Substantia nigra (tissue), 51 donors: ENCODE measurements at places on chromosomes 11 and 22.

DNA sequence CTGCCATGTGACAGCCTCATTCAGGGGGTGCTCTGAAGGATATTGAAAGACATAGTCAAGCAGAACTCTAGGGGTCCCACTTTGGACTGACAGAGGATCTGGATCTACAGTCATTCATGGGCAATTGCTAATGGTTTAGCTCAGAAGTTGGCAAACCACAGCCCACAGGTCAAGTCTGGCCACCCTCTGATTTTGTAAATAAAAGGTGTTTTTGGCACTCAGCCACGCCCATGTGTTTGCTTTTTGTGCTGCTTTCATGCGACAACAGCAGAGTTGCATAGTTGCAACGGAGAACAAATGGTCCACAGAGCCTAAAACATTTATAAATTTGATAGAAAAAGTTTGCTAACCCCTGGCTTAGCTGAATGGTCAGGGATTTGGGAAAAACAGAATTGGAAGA lies 41.7 kb downstream of the RPS6KA4 start:
- DNase-seq, result no peak

DNA sequence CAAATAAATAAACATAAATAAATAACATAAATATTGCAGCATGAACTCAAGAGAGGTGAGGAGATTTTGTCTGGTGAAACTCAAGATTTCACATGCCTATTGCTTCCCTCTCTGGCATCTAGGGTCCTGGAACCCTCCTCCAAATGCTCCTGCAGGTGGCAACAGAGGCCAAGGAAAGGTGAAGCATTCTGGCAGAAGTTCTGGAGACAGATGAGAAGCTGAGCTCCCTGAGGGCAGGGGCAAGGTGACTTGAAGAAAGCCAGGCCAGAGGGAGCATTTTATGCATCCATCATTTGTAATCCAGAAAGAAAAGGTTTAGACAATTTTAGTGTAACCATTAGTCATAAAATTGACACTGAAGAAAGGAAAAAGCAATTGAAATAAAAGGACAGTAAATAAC lies 64.9 kb downstream of the ENDOD1 start:
- no peak for DNase-seq

GRCh38 chr22:46078241-46079092 lies 71.9 kb upstream of the PPARA start:
- no peak for DNase-seq

DNA sequence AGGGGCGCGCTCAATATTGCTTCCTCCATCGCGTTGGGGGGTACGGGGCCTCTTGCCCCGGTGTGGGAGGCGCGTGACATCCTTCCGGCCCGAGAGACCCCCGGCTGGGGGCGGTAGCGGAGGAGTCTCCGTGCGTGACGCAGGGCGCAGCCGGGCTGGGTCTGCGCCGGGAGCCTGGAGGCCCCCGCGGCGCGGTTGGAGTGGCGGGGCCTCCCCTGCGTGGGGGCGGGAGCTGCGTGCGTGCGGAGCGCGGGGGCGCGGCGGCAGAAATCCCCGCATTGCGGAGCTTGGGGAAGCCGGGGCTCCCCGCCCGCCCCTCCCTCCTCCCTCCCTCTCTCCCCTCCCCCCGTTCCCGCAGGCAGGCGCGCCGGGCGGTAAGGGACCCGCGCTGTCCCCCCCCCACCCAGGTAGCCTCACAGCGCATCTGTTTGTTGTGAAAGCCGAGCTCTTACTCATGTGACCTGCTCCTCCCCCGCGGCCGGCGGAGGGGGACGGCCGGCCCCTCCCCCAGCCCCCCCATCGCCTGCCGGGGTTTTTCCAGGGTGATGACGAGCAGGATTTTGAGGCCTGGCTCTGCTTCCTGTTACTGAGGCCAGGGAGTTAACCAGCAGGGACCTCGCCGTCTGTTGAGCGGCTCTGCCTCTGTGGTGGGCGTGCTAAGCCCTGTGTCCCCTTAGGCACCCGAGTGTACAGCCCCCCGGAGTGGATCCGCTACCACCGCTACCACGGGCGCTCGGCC lies 1.6 kb downstream of the PIM3 start:
- DNase-seq, result peak; percentile 84

DNA sequence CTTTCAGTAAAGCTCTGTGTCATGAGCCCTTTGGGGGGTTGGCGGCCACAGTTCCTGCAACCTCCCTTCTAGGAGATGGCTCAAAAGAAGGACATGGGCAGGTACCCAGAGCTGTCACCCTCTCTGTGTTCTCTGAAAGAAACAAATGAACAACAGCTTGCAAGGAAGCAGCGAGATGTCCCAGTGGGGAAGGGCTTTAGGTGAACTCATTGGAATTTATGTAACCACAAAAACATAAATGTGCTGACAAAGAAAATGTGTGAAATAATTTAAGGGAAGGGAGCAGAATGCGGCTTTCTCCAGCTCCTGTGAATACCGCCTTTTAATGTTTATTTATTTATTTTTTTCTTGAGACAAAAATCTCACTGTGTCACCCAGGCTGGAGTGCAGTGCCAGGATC lies 3.3 kb downstream of the PARVG start:
- DNase-seq, result no peak

- DNase-seq, result no peak
Observed at GRCh38 chr11:55658031-55658573, 3.9 kb upstream of the OR4C6 start.

DNA sequence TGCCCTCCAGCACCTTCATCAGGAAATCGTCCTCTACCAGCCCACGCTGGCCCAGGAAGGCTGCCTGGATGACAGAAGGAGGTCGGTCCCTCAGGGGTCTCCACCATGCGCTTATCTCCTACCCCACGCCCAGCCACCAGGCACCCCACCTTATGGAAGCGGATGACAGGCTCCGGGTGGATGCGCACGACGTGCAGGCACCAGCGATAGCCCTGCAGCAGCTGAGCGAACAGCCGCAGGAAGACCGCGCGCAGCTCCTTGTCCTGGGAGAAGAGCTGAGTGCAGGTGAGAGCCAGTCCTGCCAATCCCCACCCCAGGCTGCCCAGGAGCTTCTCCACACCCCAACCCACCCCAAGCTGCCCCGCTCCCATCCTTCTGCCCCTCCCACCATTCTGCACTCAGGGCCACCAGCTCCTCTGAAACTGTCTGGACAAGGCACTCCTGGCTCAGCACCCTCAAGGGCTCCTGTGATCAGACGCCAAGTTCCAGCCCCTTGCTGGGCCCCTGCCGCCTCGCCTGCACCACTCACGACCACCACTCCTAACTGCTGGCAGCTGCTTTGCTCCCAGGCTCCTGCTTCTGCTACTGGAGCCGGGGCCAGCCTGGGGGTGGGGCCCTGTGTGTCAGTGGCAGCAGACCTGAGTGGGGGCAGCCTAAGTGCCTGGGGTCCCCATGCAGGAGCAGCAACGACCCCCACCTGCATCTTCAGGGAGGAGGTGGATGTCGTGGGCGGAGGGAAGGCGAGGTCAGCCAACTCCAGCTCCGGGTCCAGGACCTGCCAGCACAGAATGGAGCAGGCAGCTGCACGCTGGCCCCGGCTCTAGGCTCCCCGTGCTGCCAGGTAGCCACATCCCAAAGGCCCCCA lies 9.5 kb downstream of the SBF1 start:
- DNase-seq, result no peak

- DNase-seq, result no peak
Observed at GRCh38 chr11:2772544-2773031, 72.8 kb upstream of the KCNQ1OT1 start.

- peak; percentile 23 for DNase-seq
Observed at GRCh38 chr11:64745521-64746328, 1.8 kb upstream of the RASGRP2 start.

DNA sequence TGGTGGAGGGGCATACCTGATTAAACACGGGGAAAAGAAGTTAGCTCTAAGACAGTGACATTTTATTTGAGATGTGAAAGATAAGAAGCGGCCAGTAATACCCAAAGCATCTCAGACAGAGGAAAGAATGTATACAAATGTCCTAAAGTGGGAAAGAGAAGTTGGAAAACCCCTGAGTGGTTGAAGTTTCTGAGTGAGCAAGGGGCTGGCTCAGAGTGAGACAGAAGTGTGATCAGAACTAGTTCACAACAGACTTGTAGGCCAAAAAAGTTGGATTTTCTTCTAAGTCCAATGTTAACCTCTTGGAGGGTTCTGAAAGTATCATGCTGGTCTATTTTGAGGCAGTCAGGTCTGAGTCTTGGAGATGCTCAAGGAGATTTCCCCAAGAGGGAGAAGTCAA lies 608.7 kb downstream of the SOX6 start:
- DNase-seq, result no peak

DNA sequence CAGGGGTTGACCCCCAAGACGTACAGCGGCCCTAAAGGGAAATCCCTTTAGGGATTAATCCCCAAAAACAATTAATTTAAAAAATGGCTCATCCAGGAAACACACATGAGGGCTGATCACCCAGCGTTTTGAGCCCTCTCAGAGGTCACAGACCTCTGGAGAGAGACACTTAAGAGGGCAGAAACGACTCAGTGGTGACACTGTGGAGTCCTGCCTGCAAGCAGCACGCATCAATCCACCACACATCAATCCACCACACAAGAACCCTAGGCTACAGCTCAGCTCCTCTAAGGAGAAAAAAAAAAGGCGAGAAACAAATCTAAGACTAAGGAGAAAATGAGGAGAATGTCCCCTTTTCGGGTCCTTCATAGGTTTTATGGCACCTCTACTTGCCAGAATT lies 12.5 kb upstream of the SELENOH start:
- DNase-seq, result no peak

GRCh38 chr11:3669742-3670183 lies 1.4 kb downstream of the CHRNA10 start:
- DNase-seq, result no peak

- no peak for DNase-seq
Observed at GRCh38 chr11:92855607-92856405, 113.6 kb upstream of the MTNR1B start.

- no peak for DNase-seq
Observed at GRCh38 chr11:133949129-133949528, 7.6 kb downstream of the IGSF9B start.

DNA sequence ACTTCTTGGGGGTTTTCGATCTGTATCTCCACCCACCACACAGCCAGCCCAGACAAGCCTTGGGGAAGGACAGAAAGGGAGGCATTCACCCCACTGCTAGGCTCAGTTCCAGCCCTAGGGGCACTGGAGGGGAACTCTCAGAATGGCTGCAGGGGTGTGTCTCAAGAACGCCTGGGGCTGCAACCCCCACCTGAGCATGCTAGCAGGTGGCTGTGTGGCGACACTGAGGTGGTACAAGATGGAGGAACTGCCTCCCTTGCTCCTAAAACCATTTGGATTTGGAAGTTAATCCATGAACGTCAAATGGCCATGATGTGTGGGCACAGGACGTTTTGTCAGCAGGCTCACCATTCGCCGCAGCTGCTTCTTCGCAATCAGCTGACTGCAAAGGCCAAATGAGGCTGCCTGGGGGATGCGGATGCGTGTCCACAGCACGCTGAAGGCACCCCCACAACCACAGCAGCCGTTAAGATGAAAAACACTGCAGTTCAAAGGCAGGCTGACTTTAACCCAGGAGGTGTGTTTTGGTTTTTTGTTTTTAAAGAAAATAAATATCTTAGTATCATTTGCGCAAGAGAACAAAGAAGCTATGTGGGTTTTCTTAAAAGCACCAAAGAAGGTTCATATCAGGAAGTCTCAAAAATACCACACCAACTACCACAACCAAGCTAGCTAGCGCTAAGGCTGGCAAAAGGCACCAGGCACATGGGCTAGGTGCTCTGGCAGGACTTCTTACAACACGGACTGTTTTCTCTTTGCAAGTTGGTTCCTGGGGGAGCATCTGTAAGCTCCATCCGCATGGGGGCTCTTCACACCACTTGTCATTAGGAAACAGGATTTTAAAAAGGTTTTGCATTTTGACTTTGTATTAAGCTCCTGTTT lies 22.2 kb upstream of the NAP1L4 start:
- DNase-seq, result no peak

DNA sequence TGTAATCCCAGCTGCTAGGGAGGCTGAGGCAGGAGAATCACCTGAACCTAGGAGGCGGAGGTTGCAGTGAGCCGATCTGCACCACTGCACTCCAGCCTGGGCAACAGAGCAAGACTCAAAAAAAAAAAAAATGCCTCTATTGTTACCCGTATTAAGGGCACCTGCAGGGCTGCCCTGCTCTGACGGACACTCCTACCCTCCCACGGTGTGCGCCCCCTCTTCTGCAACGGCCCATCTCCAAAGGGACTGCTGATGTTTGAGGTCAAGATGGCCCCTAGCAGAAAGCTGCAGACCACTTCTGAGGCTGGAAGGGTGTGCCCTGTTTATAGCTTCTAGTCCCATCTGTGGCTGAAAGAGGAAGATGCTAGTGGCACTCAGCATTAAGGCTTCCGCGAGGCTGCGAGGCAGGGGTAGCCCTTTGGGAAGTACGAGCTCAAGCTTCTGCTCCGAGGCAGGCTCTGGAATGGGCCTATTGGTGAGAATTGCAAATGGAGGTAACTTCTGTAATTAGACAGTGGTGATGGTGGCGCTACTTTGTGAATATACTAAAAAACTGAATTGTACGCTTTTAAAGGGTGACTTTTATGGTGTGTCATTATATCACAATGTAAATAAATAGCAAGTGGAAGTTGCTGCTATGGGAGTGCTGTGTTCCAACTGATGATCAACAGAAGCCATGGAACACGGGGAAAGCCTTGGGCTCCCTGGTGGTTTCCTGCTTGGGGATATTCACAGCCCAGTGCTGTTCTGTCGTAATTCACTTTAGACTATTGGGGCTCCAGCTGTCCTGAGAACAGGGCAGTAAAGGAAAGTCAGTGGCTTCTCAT lies 24.3 kb downstream of the ARFGAP2 start:
- DNase-seq, result no peak

DNA sequence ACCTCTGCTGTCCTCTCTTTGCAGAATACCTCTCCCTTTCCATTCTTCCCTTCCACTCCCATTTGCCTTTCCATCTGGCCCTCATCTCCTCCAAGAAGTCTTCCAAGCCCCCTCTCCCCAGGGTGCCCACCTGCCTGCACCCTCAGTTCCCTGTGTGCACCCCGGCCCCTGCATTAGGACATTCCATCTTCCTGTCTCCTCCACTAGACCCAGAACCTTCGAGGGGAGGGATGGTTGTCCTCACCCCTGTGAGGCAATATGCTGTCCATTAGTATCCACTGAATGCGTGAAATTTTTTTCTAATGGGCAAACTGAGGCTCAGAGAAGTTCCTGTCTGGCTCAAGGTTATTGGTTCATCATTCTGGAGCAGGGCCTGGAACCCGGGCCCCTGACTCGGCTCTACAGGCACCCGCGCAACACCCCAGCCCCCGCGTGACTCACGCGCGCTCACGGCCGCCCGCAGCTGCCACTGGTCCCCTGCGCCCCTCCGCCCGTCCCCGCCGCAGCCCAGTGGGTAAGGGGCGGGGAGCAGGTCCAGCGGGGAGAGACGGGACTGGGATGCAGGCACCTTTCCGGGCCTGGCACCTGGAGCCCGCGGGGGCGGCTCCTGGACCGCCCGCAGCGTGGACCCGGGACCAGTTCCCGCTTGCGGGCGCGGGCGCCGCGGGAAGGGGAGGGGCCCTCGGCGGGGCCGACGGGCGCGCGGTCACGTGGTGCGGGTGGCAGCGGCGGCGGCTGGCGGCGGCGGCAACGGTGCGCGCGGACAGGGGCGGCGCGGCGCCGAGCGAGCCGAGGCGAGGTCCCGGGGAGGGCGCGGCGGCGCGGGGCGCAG lies 7.0 kb downstream of the SEPTIN3 start:
- no peak for DNase-seq
